CD4-positive, alpha-beta T cell treated with Interleukin-1 beta for 1 hour (primary cell): ENCODE measurements at places on chromosomes 4 and X.

GRCh38 chrX:39856472-39857121 is 241.2 kb downstream of the BCOR start:
- DNase-seq, result no peak

DNA sequence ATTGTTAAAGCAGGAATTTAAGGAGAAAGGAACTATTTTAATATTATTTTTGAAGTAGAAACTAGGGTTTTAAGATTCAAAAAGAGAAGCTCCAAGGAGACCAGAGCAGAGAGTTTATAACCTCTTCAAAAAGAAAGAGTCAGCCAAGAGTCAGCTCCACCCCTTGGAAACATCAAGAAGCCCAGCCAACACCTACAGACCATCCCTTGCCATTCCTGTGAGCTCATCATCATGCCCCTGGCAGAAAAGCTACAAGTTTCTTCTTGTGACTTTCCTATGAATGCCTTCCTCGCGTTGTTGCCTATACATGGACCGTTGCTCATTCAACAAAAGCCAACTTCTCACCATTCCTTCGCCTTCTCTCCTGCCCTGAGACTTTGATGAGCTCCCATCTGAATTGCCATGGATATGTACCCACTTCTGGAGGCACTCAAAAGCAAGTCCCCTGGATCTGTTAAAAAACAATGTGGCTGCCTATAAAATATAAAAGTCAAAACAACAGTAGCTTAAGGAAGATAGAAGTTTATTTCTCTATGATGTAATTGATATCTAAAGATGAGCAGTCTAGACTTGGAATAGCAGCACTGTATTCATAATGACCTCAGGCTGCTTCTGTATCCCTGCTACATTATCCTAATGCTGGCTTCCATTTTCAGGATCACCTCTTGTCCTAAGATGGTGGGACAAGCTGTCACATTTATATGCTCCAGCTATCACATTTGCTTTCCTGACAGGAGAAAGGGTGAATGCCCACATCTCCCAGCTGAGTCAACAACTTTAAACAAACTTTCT is 20.3 kb downstream of the PLRG1 start:
- DNase-seq, result no peak

DNA sequence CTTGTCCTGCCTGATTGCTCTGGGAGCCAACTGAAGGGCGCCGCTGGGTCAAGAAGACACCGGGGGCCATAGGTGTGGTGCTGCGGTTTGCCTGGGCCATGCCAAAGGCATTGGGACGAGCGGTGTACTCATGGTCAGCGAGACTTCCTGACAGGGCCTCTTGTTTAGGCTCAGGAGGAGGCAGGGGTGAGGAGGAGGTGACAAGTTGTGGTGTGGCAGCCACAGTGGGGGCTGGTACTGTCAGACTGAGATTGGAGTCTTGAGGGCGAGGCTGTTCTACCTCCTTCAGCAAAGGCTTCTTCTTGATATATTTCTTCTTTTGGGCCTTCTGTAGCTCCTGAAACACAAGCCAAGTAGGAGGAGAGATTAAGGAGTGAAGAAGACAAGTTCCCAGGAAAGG is 104.1 kb downstream of the PHF8 start:
- DNase-seq, result no peak

DNA sequence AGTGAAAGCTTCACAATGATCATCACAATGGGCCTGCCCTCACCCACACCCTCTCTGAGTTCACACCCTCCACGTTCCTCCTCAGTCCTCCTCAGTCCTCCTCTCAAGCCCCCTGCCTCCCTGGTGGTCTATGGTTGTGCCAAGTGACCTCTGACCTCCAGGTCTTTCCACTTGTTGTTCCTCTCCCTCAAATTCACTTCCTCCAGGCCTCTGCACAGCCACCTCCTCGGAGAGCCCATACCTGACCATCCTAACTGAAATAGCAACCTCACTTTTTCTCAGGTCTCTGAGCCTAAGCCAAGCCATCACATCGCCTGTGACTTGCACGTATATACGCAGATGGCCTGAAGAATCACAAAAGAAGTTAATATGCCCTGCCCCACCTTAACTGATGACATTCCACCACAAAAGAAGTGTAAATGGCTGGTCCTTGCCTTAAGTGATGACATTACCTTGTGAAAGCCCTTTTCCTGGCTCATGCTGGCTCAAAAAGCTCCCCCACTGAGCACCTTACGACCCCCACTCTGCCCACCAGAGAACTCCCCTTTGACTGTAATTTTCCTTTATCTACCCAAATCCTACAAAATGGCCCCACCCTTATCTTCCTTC is 293.4 kb upstream of the TENM3 start:
- DNase-seq, result no peak

DNA sequence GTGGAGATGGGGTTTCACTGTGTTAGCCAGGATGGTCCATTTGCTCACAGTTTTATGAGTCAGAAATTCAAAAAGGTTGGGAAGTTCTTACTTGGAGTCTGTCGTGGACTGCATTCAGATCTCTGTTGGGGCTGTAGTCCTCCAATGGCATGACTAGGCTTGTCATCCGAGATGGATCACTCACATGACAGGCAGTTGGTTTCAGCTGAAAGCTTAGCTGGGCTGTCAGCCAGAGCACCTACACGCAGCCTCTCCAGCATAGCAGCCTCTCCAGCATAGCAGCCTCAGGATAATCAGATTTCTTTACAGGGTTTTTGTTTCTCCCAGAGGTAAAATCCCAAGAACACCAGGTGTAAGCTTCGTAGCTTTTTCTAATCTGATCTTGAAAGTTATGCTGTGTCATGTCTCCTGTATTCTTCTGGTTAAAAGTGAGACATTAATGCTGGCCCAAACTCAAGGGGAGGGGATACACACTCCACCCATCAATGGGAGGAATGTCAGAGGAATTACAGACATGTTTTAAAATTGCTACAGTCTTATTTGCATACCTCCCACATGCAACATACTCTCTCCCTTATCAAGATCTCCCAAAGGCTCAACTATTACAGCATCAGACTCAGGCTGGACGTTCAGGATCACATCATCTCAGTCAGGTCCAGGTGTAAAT is 31.6 kb upstream of the SOD3 start:
- no peak for DNase-seq

DNA sequence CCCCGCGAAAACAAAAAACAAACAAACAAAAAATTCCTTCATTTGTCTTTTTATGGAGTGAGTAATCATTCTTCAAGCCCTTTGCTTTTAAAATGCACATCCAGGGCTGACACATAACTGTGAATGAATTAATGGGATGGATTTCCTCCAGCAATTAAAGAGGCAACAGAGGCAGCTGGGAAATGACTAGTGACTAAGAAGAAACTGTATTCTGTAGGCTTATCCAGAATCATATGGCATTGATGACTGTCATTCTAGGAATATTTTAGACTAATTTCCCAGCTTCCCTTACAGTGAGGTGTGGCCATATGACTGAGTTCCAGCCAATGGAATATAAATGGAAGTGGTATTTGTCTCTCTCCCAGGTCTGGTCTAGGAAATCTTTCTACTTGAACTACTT is 46.8 kb upstream of the PDE5A start:
- DNase-seq, result no peak

GRCh38 chrX:37692918-37693317 is 7.3 kb downstream of the XK start:
- no peak for DNase-seq

GRCh38 chr4:38948551-38948950 is 80.9 kb downstream of the FAM114A1 start:
- DNase-seq, result no peak

- DNase-seq, result peak; percentile 58
These were observed 48.3 kb upstream of the GPR174 start for GRCh38 chrX:79096145-79096556.

DNA sequence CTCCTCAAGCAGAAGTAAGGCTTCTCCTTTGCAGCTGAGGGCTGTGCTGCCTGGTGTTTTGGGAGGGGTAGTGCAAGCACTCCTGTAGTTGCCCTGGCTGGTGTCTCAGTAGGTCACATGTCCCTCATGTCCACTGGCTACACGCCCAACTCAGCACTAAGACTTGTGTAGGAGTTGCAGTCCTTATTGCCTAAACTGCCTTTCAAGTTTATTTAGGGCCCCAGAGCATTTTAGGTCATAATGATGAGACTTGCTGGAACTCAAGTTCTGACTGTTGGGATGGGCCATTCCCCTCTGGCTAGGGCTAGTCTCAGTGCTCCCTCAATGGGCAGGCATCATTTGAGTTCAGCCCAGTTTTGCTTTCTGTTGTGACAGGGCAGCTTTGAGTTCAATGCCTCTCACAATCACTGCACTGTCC is 44.1 kb downstream of the PPM1K start:
- DNase-seq, result no peak

DNA sequence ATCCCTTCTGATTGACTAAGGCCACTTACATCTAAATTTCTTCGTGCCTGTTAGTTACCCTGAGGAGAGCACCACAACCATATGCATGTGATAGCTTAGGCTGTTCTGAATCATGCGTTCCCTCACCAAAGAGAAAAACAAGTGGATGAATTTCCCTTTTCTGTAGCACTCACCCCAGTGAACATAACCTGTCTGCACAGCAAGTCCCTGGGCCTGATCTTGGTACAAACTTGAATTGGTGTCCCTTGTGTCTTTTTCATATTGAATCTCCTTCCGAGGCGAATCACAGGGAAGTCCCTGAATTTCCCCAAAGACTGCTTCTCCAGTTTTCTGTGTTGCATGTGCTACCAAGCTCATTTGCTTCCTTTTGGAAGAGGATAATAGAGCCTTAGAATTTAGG is 100.4 kb downstream of the KLHL8 start:
- DNase-seq, result no peak

DNA sequence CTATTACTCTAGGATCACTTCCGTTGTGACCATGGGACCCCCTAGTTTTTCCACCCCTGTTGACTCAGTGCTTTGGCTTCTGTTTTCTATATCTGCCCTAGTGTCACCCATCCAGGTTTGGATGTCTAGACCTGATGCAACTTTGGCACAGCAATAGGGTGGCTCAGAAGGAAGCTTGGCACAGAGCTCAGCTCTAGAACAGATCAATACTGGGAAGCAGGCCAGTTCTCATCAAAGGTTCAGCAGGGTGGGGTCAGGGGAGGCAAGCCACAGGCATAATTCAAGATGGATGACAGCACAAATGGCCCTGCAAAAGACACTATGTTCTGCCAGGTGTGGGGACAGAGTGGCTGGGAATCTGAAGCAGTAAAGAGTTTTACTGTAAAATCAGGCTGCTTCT is 74.2 kb upstream of the EGFL6 start:
- DNase-seq, result no peak

GRCh38 chr4:37908488-37909331 is 17.8 kb downstream of the TBC1D1 start:
- no peak for DNase-seq

DNA sequence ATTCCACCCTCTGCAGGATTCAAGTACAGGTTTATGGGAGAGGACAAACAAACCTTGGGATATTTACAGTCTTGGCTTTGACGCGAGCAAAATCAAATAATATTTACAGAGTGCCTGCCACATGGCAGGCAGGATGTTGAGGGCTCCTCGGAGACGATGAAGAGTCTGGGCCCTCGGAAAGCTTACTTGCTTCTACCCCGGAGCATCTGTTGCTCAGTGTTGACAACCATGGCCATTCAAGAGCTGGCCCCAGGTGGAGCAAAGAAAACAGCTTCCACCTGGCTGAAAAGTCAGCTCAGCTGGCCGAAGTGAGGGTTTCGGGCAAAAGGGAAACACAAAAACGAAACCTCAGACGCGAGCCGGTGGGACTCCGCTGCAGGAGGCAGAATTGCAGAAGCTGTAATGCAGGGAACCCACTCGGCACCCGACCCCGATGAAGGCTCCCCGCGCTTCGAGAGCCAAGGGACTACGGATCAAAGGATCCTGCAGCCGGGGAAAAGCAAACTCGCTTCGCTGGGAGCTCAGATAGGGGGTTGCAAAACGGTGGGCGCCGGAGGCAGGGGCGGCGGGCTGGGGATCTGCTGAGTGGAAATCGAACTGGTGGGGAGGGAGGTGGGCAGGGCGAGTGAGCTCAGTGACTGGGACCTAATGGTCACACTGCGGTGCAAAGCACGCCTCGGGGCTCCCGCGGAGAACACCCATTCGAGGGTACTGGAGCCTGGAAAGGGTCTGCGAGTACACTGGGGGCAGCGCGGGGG is 805 bp downstream of the ATP8A1 start:
- peak; percentile 40 for DNase-seq

DNA sequence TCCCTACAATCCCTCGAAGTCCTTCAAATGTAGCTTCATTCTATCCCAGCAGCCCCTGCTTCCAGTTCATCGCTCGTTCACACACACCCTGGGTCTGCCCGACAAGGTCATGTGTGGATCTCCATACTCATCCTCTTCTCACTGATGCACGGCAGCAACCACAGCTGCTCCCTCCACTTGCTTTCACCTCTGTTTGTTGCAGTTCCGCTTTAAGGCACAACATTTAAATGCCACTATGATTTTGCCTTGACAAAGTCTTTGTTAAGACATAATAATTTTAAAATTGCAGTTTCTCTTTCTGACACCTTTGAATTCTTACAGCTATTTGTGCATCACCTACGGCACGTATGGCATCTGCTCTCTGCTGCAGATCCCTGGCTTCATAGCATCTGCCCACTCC is 1.8 kb downstream of the ODAPH start:
- no peak for DNase-seq

- no peak for DNase-seq
These were observed 53.5 kb downstream of the SPANXA2 start for GRCh38 chrX:141642979-141643378.

DNA sequence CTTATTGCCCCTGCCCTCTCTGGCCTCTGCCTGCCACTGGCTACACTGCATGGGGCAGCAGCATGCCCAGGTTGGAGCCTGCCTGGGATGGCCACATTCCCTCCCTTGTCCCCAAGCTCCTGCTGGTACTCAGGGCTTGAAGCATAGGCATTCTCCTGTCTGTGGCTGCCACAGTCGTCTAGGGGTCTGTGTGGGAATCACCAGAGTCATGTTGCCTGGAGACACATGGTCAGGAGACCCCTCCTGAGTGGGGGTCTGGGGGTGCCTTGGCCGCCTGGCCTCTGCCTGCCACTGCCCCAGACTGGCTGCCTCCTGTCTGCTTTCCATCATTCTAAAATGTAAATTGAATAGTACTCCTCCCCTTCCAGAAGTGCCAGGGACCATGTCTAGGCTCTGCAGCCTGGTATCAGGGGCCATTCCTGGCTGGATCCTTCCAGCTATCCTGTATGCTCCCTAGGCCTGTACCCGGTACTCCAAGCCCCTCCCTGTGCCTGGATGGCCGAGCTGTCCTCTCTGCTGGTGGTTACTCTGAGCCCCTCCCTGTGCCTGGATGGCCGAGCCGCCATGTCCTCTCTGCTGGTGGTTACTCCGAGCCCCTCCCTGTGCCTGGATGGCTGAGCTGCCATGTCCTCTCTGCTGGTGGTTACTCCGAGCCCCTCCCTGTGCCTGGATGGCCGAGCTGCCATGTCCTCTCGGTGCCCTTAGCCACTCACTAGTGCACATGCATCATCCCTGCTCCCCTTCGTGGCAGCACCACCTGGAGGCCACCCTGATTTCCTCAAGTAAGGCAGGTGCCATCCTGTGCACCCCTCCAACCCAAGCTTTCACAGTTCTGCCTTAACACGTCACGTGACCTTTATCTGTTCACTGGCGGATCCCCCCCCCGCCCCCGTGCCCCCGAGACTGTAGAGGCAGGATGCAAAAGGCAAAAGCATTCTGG is 5.5 kb upstream of the NKX1-1 start:
- no peak for DNase-seq
